ENCODE measurements at places on chromosomes 2 and 18. TPM values are rescaled to one million over a fixed set of nuclear protein-coding genes. Genes with fewer than 3 reads are reported as not detected.

DNA sequence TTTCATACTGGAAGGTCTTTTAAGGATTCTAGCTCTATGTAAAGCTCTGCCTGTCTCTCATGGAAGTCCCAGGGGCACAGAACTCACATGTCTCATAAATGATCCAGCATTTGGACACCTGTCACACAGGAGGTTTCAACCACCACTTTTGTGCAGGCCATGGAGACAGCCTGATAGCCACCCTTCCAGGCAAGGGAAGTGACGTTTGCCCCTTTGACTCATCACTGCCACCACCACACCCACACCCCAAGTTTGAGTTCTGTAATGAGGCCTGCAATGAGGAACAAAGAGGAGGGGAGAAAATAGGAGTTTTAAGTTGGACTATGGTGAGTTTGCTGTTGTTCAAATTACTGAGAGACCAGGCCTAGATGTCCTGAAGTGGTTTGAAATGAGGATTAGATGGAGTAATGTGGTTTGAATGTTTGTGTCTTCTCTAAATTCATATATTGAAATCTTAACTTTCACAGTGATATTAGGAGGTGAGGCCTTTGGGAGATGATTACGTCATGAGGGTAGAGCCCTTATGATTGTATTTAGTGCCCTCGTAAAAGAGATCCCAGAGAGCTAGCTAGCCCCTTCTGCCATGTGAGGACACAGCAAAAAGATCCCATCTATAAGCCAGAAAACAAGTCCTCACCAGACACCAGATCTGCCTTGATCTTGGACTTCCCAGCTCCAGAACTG lies 175.3 kb upstream of the EPHA4 start:
- DNase-seq, result no peak

- no peak for DNase-seq
Observed at GRCh38 chr2:100957996-100958653, 44.0 kb upstream of the RPL31 start.

DNA sequence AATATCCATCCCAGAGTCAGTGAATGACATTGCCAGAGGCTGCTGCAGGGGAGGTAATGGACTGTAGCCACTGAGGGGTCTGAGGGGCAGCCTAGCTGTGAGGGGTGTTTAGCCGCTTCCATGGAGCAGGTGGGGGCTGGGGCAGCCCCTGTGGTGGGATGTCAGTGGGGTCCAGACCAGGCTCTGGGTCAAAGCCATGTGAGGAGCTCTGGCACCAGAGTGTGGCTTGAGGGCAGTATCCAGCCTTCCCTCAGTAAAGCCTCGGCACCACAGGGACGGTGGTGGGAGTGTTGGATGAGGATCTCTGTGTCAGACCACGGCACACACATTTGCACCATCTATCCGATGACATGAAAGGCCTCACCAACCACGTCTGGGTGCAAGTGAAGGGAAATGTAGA lies 85.0 kb downstream of the INHBB start:
- no peak for DNase-seq

DNA sequence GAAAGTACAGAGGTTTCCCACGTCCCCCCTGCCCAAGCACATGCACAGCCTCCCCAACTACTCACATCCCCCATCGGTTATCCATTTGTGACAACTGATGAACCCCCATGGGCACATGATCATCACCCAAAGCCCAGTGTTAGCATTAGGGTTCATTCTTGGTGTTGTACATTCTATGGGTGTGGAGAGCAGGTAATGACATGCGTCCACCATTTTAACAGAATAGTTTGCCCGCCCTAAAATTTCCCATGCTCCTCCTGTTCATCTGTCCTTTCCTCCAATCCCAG lies 74.3 kb downstream of the LONRF2 start:
- no peak for DNase-seq

DNA sequence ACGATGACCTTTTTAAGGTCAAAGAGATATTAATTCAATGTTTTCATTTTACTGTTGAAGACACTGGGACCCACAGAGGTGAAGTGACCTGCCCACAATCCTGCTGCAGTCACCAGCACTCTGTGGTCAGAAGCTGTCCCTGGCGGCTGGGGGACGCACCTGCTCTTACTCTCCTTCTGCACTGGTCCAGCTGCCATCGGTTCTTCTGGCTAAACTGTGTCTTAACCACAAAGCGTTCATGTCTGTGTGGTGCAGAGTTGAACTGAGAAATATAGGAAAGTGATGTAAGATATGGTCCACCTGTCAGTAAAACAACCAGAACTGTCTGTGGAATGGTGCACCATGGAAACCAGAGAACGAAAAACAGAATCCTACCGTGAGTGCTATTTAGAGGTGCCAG lies 44.9 kb upstream of the SMIM21 start:
- DNase-seq, result no peak

Gene TNFAIP6
- not detected for polyA plus RNA-seq

DNA sequence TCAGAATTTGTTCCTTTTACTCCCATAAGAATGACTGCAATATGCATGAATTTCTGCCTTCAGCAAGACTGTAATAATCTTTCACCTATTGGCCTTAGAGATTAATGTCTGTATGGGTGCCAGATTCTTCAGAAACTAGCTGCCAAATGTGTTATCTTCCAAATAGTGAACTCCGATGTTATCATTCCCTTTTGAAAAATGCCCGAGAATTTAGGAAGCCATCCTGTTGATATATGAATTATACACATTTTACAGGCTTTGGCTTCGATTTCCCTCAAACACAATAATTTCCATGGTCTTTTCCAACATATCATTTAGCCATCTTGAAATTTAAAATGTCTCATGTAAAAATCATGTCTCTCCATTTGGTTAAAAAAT lies 101.5 kb downstream of the ZNF521 start:
- DNase-seq, result no peak

- no peak for DNase-seq
Observed at GRCh38 chr2:143473820-143474219, 344.6 kb downstream of the ARHGAP15 start.

Gene DPYSL5
- not detected for polyA plus RNA-seq

GRCh38 chr2:121284463-121285449 lies at the start of gene TFCP2L1:
TSS of gene TFCP2L1 (minus strand) at chr2:121285202. CDS start at chr2:121285109, 93 bp downstream.
- DNase-seq, result peak; percentile 42

- DNase-seq, result no peak
Observed at GRCh38 chr2:134148843-134149472, 104.9 kb upstream of the MGAT5 start.

Gene ANKRD30B
- not detected for polyA plus RNA-seq

Gene TBC1D8
- 1.0 TPM for polyA plus RNA-seq

- DNase-seq, result no peak
Observed at GRCh38 chr2:101679037-101679726, 18.3 kb upstream of the MAP4K4 start.

DNA sequence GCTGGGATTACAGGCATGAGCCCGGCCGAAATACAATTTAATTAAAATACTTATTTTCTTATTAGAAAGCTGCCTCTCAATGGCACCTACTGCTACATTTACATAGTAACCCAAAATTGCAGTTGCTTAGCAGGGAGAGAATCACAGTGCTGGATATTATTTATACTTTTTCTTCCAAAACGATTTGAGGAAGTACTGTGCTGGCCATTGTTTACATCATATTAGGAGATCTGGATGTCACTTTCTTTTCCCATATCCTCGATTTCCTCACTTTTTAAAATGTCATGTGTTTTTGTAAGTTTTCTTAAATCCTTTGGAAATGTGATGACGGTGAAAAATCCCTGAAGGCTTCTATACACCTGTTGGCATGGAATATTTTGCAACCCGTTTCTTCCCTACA lies 3.4 kb upstream of the SP3 start:
- DNase-seq, result no peak

Gene WDCP
- 3.9 TPM for polyA plus RNA-seq

GRCh38 chr18:11183637-11184036 lies 34.3 kb upstream of the PIEZO2 start:
- no peak for DNase-seq

Gene SCN1A
- not detected for polyA plus RNA-seq

- DNase-seq, result no peak
Observed at GRCh38 chr2:27150639-27151230, 1.9 kb downstream of the TCF23 start.

DNA sequence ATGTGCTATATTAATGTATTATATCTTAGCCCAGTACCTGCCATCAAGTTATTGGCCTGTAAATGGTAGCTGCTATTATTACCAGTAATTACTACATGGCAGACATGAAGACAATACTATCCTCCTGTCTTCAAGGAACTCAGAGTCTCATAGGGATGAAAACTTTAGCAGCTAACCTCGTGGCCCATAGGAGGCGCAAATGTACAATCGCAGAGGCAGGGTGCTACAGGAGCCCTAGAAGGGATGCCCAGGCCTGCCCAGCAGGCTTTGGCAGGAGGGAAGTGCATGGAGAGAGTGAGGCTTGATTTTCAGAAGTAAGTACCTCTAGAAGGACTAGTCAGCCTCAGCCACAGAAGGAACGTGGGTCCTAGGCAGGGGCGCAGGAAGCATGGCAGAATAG lies 44.7 kb upstream of the KIDINS220 start:
- no peak for DNase-seq

Gene AQP4
- polyA plus RNA-seq, result not detected

GRCh38 chr2:20624884-20625485 lies 25.9 kb downstream of the HS1BP3 start:
- DNase-seq, result no peak

- no peak for DNase-seq
Observed at GRCh38 chr18:49768051-49768391, 45.3 kb downstream of the ACAA2 start.

- DNase-seq, result no peak
Observed at GRCh38 chr18:2898186-2898640, 51.4 kb downstream of the EMILIN2 start.

DNA sequence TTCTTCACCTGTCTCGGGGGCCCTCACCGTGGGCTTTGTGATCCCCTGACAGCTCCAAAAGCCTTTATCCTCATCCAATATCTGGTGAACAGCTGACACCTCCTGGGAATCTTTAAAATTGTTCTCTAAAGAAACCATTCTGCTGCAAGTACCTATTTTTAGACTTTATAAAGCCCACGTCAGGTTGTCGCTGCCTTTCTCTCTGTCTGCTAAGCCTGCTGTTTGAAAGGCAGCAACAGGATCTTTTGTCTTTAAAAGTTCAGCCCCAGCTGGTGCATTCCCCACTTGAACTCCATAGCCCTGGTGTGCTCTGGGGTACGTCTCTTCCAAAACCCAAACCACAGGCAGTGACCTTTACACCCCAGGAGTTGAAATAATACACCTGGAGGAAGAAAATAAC lies 145.0 kb downstream of the NEDD4L start:
- no peak for DNase-seq

Gene QPCT
- polyA plus RNA-seq, result 0.87 TPM

Gene CYS1
- polyA plus RNA-seq, result not detected

GRCh38 chr2:159942146-159942545 lies 120.3 kb downstream of the PLA2R1 start:
- DNase-seq, result no peak

DNA sequence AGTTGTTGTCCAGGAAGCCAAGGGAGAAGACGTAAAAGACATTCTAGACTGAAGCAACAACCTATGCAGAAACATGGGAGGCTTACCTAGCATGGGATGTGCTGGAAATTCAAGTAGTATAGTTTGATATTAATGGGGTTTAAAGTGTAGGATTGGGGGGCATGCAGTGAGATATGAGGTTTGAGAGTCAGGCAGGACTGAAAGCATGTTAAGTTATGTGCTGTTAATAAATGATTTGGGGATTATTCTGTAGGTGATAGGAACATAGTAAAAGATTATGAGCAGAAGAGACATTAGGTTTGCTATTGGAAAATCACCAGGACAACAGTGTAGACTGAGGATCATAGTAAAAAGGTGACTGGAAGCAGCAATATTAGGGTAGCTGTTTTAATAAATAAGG lies 3.2 kb downstream of the EHBP1 start:
- no peak for DNase-seq

- no peak for DNase-seq
Observed at GRCh38 chr2:96431319-96431718, 73.8 kb downstream of the NEURL3 start.

DNA sequence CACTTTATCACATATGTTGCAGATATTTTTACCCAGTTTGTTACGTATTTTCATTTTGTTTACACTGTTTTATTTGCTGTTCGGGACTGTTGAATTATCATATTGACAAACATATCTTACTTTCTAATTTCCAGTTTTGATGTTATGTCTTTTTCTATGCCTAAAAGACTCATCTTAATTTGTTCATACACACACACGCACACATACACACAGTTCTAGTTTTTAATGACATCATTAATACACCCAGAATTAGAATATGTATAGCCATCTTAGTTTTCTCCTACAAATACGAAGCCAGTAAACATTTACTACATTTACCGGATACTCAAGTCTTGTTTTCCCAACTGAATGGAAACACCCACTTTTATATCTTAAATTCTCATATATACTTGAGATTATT lies 29.2 kb downstream of the ALS2 start:
- DNase-seq, result no peak

- peak; percentile 40 for DNase-seq
Observed at GRCh38 chr2:239303711-239304532, 96.9 kb downstream of the HDAC4 start.

DNA sequence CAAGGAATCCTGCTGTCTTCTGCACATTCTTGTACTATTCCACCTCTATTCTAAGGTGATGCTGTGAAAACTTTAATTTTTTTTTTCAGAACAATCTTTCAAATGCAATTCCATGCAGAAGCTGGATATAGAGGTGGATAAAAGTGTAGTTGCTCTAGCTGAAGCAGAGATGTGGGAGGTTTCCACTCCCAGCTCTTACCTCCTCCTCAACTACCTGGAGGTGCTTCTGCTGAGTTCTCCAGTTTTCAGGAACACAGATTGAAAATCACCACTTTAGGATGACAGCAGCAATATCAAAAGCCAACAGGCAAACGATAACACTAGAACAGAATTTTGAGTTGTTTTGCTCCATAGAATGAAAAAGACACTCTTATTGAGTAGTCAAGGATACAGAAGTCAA lies 51.1 kb upstream of the FAM98A start:
- no peak for DNase-seq

DNA sequence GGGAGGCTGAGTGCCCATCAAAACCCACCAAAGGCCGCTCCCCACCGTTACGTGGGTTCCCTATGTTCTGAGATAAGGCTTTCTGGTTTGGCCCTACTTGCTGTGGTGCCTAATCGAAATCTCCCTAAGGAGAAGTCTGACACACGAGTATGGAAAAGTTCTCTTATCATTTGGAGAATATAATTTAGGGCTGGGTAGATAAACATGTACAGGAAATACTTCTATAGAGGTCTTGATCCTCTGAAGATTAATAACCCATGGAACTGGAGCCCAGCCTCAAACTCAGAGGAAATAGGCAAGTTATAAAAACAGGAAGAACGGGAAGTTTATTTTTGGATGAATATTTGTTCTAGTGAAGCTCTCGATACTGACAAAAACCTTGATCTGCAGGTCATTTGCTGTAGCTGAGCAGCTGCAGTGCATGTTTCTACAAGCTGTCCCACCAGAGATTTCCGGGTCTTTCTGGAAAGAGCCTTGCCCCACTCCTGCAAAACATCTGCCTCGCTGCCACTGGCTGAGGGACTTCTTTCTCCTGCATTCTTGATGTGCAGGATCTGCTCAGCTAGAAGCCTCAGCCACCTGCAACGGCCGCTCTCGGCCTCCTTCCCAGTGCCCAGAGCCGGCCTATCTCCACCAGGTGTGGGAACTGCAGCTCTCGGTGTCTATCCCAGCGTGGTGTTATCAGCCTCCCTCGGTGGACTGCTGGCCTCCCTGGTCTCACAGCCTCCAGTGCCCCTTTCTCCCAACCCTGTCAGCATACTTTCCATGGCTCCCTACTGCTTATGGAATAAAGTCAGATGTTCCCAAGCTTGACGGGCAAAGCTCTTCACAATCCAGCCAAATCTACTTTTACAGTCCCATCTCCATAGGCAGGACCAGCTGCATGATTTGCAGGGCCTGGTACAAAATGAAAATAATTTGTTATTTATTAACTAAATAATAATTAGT lies 48.6 kb downstream of the SPRED2 start:
- no peak for DNase-seq

Gene BMPR2
- 3.1 TPM for polyA plus RNA-seq

Gene HOXD4
- polyA plus RNA-seq, result not detected

Measured in B cell (primary cell).